Cardiac muscle cell (in vitro differentiated cells and primary cell): ENCODE measurements at places on chromosomes 3 and 15. TPM values are rescaled to one million over a fixed set of nuclear protein-coding genes. Genes with fewer than 3 reads are reported as not detected.
A peak's percentile ranks its signal among the peaks of the same experiment; 100 is the strongest.

DNA sequence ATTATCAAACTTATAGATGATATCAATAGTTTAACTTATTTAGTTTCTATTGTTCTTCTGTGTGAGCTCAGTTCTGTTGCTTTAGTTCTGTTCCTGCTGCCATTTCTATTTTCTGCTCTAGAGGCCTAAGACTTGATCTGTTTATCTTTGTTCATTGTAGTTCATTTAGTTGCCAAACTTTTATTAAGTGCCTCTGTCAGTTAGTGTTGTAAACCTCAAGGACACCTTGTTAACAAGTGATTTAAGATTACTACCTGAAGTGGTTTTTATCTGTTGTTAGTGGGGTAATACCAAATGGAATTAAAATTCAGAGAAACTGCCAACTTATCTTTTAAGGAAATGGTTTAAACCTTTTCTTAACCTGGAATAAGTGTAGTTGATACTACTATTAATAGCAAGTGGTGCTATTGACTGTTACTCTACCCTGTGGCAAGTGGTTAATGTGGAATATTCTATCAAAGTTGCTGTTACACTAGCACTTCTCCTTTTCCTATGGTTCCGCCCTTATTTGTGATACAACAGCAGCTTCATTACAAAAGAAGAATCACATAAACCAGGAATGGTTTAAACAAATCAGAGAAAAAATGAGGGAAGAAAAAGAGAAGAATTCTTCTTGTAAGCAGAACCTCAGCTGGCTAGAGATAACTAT, 500.6 kb upstream of the GOLIM4 start:
- H3K36me3 ChIP-seq: no peaks in the 10 kb centered on the region
- no peak overlapping the region for H3K4me3 ChIP-seq
- DNase-seq: peak; percentile 69
- H3K27ac ChIP-seq: peak overlapping the region; percentile 82
- H3K27me3 ChIP-seq: no peaks in the 10 kb centered on the region

Gene SIDT1
- 0.18 TPM in 1 of 2 replicates, not detected in the other for total RNA-seq

GRCh38 chr3:15768421-15769255, 29.1 kb downstream of the ANKRD28 start:
- no peaks in the 10 kb centered on the region for H3K27me3 ChIP-seq
- H3K27ac ChIP-seq: no peak overlapping the region
- no peaks in the 10 kb centered on the region for H3K36me3 ChIP-seq
- no peak for DNase-seq
- H3K4me1 ChIP-seq: peaks cover 4% of the 10 kb centered on the region
- no peak overlapping the region for H3K4me3 ChIP-seq

Gene FEZF2
- total RNA-seq: not detected in 2 replicates

- no peak overlapping the region for H3K27ac ChIP-seq
- DNase-seq: peak; percentile 76
- no peak overlapping the region for H3K4me3 ChIP-seq
- H3K36me3 ChIP-seq: no peaks in the 10 kb centered on the region
- no peaks in the 10 kb centered on the region for H3K27me3 ChIP-seq
Observed at GRCh38 chr3:141454906-141455602, 31.8 kb upstream of the RASA2 start.

GRCh38 chr15:74207652-74208440, 5.3 kb upstream of the STRA6 start:
- H3K36me3 ChIP-seq: no peaks in the 10 kb centered on the region
- DNase-seq: no peak
- peaks cover 36% of the 10 kb centered on the region for H3K4me1 ChIP-seq

DNA sequence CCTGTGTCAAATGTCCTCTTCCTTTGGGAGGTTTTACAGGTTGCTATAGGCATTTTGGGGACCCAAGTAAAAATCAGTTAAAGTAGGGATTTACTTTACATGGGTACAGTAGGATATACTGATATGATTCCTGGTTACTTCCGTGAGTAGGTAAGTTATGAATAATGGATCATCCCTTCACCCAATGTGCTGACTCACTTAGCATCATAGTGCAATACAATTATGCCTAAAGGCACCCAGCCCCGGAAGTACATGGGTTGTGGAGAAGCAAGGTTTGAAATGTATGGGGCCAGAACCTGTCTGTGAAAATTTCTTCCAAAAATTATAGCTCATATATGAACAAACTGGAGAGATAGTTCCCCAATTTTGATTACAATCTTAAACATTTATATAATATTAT, 64.0 kb downstream of the GLB1 start:
- H3K27me3 ChIP-seq: no peaks in the 10 kb centered on the region
- H3K36me3 ChIP-seq: no peaks in the 10 kb centered on the region
- DNase-seq: no peak
- H3K4me1 ChIP-seq: no peaks in the 10 kb centered on the region
- no peak overlapping the region for H3K27ac ChIP-seq
- H3K4me3 ChIP-seq: no peak overlapping the region

- peak overlapping the region; percentile 31 for H3K27ac ChIP-seq
- H3K27me3 ChIP-seq: no peaks in the 10 kb centered on the region
- DNase-seq: no peak
- H3K4me3 ChIP-seq: no peak overlapping the region
- H3K36me3 ChIP-seq: no peaks in the 10 kb centered on the region
- H3K4me1 ChIP-seq: peaks cover 24% of the 10 kb centered on the region
Observed at GRCh38 chr15:34810443-34811129, 15.2 kb upstream of the ACTC1 start.

Gene ADGRG7
- total RNA-seq: 43.2 and 46.5 TPM in 2 replicates

DNA sequence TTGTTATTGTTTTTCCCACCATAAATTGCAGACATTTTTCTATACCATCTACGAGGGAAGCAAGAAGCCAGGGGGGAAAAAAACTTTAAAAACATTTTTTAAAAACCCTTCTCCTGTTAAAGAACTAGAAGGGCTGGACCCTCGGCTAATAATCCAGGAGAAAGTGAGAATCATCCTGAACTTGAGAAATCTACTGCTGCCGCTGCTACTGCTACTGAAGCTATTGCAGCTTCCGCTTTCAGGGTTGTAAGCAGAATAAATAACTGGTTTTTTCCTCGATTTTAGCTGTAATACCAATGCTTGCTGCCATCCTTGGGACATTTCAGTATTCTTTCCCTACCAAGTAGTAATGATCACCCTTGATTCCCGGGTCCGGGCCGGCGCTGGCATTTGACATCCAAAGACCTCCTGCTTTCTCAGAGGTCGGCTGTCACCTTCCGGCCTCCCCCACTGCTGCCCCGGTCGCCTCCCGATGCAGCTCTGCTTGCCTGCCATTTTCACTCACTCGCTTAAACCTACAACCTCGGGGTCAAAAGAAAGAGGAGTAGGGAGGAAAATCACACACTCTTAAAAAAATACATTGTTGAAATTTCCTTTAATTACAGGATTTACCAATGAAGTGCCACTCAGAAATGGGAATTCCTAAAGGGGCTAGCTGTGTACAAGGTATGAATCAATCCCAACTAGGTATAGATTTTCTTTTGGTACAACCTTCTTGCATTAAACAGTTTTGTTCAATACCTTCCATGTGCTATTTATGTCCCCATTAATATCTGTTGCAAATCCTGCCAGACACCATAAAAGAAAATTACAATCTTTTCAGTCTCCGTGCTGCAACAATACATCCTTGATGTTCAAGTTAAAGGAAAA, 674 bp upstream of the MECOM start:
- no peaks in the 10 kb centered on the region for H3K36me3 ChIP-seq
- peaks cover 6% of the 10 kb centered on the region for H3K4me1 ChIP-seq
- peaks cover 76% of the 10 kb centered on the region for H3K27me3 ChIP-seq
- DNase-seq: no peak
- no peak overlapping the region for H3K27ac ChIP-seq

- H3K36me3 ChIP-seq: no peaks in the 10 kb centered on the region
- no peaks in the 10 kb centered on the region for H3K4me1 ChIP-seq
- DNase-seq: no peak
- H3K27ac ChIP-seq: no peak overlapping the region
- H3K4me3 ChIP-seq: no peak overlapping the region
Observed at GRCh38 chr3:57981483-57982087, 26.6 kb upstream of the FLNB start.

GRCh38 chr15:41558400-41559238, at the start of gene TYRO3:
TYRO3 (plus strand) TSS chr15:41559212; CDS start chr15:41559258, 46 bp downstream.
- H3K27ac ChIP-seq: no peak within 1 kb of the TSS
- DNase-seq: peak; percentile 58
- H3K4me3 ChIP-seq: peak within 1 kb of the TSS; percentile 90
- H3K36me3 ChIP-seq: no peaks in the 10 kb centered on the region

- H3K27me3 ChIP-seq: no peaks in the 10 kb centered on the region
- DNase-seq: no peak
- H3K27ac ChIP-seq: no peak overlapping the region
- H3K4me1 ChIP-seq: peaks cover 22% of the 10 kb centered on the region
Observed at GRCh38 chr3:197709135-197709534, 27.6 kb downstream of the RUBCN start.

Gene OR5K1
- not detected in 2 replicates for total RNA-seq

Gene FRMD4B
- total RNA-seq: 50.6 and 78.7 TPM in 2 replicates

GRCh38 chr3:112814266-112814665, 32.4 kb downstream of the CD200R1L start:
- DNase-seq: peak; percentile 91
- H3K36me3 ChIP-seq: no peaks in the 10 kb centered on the region
- H3K27ac ChIP-seq: no peak overlapping the region
- no peak overlapping the region for H3K4me3 ChIP-seq
- H3K4me1 ChIP-seq: peaks cover 3% of the 10 kb centered on the region
- no peaks in the 10 kb centered on the region for H3K27me3 ChIP-seq

DNA sequence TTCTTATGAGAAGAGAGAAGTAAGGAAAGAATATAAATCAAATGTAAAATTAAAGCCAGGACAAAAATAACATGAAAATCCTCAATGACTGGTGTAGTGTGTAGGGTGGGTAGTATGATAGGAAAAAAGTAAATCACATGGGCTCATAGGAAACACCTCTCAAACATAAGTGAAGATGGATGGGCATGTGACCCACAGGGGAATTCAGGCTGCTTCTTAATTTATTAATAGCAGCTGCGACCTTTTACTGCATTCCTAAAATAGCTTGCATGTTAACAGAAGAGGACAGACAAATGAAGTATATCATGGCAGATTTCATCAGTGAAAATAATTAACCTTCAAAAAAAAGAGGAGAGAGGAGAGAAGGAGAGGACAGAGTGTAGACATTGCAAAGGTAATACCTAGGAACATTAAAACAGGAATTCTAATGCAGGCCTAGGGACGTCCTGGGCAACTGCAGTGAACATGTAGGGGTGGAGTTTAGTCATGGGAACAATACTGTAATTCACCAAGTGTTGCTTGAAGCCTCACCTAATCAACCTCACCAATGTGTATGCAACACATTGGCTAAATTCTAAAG, 132.9 kb downstream of the KCNMB2 start:
- no peaks in the 10 kb centered on the region for H3K36me3 ChIP-seq
- H3K27ac ChIP-seq: peak overlapping the region; percentile 61
- DNase-seq: peak; percentile 59
- H3K4me1 ChIP-seq: peaks cover 48% of the 10 kb centered on the region
- H3K4me3 ChIP-seq: no peak overlapping the region

GRCh38 chr3:66567077-66567476, 66.3 kb upstream of the LRIG1 start:
- H3K36me3 ChIP-seq: no peaks in the 10 kb centered on the region
- no peaks in the 10 kb centered on the region for H3K4me1 ChIP-seq
- no peak for DNase-seq
- H3K27ac ChIP-seq: no peak overlapping the region
- no peak overlapping the region for H3K4me3 ChIP-seq

Gene REC114
- 2.3 and 2.8 TPM in 2 replicates for total RNA-seq

Gene FANCD2OS
- total RNA-seq: not detected in 2 replicates

DNA sequence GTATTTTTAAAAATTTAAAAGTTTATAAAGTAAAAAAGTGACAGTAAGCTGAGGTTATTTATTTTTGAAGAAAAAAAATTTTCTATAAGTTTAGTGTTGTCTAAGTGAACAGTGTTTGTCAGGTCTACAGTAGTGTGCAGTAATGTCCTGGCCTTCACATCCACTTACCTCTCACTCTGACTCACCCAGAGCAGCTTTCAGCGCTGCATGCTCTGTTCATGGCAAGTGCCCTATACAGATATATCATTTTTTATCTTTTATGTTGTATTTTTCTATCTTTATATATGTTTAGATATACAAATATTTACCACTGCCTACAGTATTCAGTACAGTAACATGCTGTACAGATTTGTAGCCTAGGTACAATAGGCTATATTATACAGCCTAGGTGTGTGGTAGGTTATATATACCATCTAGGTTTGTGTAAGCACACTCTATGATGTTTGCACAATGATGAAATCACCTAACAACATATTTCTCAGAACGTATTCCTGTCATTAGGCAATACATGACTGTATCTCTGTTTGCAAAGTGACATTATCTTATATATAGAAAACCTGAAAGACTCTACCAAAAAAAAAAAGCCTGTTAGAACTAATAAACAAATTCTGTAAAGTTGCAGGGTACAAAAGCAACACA, 75.9 kb upstream of the TMC3 start:
- H3K27ac ChIP-seq: no peak overlapping the region
- no peaks in the 10 kb centered on the region for H3K4me1 ChIP-seq
- DNase-seq: no peak

DNA sequence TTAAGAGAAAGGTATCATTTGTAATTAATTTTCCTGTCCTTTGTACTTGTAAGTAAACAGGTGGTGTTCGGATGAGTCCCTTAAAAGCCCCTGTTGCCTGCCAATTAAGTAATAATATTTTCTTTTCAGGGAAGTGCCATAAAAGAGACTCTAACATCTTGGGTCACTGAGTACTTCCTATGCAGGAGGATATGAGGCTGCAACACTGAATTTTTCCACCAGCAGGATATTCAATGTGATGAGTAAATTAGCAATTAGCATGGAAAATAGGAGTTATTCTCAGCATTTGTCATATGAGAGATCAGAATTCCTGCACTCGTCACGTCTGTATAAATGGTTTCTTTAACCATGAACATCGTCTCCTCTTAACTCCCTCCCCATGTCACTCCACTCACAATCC, 45.4 kb downstream of the WWTR1 start:
- no peaks in the 10 kb centered on the region for H3K36me3 ChIP-seq
- DNase-seq: no peak
- H3K4me1 ChIP-seq: peaks cover 24% of the 10 kb centered on the region
- H3K4me3 ChIP-seq: no peak overlapping the region
- H3K27me3 ChIP-seq: no peaks in the 10 kb centered on the region
- no peak overlapping the region for H3K27ac ChIP-seq

DNA sequence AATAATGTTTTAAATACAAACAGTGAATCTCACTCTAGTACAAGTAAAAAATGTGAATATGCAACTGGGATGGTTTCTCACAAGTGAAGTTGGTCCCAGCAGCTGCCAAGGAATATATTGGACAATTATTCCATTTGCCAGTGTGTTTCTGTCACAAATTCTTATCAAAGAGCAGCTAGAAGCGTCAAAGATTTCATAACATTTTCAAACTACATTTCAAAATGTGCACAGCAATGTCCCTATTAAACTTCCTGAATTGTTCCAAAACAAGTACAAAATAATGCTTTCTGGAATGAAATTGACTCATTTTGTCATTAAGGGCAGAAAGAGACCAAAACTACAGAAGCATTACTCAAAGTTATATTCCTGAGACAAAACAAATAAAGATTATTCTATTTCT, 38.3 kb downstream of the GPR176 start:
- H3K36me3 ChIP-seq: no peaks in the 10 kb centered on the region
- no peak overlapping the region for H3K4me3 ChIP-seq
- no peak for DNase-seq
- no peaks in the 10 kb centered on the region for H3K4me1 ChIP-seq
- H3K27ac ChIP-seq: no peak overlapping the region
- H3K27me3 ChIP-seq: no peaks in the 10 kb centered on the region

Gene CLRN1
- not detected in 2 replicates for total RNA-seq
